Left renal cortex interstitium (tissue), 4 donors: ENCODE measurements at places on chromosomes 7 and 10.

DNA sequence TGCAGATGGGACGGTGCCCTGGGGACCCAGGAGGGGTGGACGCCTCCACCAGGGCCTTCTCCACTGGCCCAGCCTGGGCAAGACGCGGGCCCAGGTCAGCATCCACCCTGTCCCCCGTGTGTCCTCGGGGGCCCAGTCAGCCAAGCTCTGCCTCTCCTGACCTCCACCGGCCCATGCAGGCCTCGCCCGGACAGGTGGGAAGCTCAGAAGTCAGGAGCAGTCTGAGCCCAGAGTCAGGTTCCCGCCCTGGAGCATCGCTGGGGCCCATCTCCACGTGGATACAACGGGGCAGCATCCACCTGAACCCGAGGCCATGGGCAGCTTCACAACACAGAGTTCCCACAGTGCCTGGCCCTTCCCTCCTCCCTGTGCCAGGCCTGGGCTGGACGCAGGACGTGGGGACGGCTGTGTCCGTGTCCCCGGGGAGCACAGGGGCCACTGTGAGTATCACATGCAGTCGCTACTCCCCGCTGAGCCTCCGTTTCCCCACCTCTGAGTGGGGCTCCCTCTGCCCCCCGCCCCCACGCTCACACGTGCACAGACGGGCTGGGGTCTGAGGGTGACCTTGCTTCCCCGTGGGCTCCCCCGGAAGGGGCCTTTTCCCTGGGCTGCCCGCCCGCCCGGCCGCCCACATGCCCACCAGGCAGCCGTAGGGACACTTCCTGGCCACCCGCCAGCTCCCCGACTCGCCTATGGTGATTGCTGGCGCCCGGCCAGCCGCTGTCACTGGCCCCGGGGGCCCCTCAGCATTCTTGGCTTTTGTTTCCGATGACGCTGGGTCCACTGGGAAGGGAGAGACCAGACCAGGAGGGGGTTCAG, 64.3 kb downstream of the PDGFA start:
- no peak for DNase-seq

DNA sequence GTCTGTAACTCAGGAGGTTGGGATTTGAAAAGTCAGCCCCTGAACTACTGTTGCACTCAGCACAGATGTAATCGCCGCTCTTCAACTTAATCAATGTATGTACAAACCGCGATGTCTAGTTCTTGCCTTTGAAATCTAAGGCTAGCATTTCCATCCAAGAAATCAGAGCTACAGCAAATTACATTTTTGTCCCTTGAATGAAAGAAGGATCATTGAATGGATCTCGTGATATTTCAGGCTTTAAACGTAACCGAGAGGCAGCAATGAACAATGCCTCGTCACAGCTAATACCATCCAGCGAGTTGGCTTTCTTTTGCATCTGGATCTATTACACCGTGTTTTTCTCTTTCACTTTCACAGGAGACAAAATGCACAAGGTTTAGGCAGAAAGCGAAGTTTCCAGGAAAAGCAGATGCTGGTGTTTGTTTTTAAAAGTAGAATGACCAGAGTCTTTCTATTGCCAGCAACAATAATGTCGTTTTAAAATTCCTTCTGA, 5.5 kb downstream of the SKIDA1 start:
- DNase-seq, result no peak

DNA sequence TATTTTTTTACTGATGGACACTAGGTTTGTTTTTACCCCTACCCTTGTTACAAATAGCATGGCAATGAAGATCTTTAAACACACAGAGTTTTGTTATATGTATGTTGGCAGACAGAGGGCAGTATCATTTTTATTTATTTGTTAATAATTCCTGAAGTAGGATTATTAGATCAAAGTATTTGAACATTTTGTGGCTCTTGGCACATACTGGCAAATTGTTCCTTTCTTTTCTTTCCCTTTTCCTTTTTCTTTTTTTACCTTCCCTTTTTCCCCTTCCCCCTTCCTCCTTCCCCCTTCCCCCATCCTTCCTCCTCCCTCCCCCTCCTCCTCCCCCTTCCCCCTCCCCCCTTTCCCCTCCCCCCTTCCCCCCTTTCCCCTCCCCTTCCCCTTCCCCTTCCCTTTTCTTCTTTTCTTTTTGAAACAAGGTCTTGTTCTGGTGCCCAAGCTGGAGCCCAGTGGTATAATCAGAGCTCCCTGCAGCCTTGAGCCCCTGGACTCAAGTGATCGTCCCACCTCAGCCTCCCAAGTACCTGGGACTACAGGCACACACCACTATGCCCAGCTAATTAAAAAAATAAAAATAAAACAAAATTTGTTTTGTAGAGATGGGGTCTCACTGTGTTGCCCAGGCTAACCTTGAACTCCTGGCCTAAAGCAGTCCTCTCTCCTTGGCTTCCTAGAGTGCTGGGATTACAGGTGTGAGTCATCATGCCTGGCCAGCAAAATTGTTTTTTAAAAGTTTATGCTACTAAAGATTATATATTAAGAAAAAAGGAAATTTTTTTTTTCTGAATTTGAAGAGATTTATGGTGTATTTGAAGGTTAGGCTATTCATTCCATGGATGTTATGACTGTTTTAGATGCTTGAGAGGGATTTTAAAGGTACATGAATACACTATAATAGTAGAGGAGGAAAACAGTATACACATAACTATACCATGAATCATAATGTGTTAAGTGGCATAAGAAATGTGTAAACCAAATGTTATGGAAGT, 39.3 kb downstream of the SEPTIN7 start:
- no peak for DNase-seq

DNA sequence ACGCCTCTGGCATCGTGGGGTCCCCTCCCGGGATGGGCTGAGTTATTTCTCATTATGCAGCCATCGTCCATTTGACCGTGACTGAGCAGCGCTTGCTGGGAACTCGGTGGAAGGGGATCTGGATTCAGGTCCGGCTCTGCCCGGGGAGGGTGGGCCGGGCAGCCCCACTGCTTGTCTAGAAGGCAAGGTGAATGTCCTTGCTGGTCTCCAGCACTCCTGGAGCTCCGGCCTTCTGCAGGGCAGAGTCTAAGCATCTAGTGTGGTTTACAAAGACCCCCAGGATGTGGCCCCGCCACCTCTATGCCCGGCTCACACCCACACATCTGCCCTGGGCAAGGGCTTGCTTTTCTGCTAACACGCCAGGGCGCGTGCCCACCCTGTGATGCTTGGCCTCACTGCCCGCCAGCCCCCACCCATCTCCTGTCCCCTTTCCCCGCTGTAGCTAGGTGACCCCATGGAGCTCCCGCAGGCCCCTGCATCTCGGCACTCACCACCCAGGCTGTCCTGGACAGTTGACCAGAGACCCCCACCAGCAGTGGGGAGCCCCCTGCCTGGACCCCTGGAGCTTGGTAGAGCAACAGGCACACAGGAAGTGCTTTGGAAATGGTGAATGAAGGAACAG, 151.0 kb upstream of the CHST15 start:
- no peak for DNase-seq

- no peak for DNase-seq
These were observed 169.0 kb downstream of the SRPK2 start for GRCh38 chr7:105219771-105220160.
